ENCODE measurements at places on chromosomes 12 and 14.

GRCh38 chr14:26525085-26525484 is 72.7 kb downstream of the NOVA1 start:
- DNase-seq: no peak

DNA sequence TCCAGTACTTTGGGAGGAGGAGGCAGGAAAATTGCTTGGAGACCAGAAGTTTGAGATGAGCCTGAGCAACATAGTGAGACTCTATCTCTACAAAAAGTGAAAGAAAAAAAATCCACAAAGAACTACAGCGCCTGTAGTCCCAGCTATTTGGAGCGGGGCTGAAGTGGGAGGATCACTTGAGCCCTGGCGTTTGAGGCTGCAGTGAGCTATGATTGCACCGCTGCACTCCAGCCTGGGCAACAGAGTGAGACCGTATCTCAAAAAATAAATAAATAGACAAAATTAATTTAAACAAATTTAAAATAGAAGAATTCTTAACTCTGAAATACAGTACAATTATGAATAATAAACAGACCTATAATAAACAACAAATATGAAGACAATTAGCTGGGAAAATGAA is 40.9 kb downstream of the ATL1 start:
- DNase-seq: no peak

DNA sequence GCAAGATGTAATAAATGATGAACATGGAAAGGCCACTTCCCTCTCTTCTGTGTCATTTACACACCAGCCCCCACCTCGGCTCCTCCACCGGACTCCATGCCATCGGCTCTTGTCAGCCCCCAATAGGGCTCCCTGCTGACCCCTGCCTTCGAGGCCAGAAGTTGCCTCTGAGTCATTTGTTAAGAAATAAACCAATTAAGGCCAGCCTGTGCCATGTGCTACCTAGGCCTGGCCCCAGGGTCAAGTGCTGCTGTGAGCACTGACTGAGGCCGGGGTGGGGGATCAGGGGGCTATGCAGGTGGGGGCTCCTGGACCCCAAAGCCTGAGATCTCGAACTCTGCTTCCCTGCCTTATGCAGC is 53.2 kb downstream of the TESC start:
- DNase-seq: no peak

GRCh38 chr14:69631509-69631908 is 20.1 kb downstream of the SUSD6 start:
- no peak for DNase-seq

GRCh38 chr12:105334001-105334400 is 3.5 kb downstream of the C12orf75 start:
- no peak for DNase-seq

- DNase-seq: no peak
These were observed 1.4 kb upstream of the GARIN2 start for GRCh38 chr14:67187826-67188225.

- DNase-seq: no peak
These were observed 4.1 kb downstream of the PLXNC1 start for GRCh38 chr12:94152292-94153078.

- DNase-seq: no peak
These were observed 42.8 kb downstream of the PRICKLE1 start for GRCh38 chr12:42546709-42547108.

- no peak for DNase-seq
These were observed 9.1 kb downstream of the FAM222A start for GRCh38 chr12:109722721-109723094.
